Bronchial epithelial cell (primary cell): ENCODE measurements at places on chromosomes 2 and 18. TPM values are rescaled to one million over a fixed set of nuclear protein-coding genes. Genes with fewer than 3 reads are reported as not detected.

FANCL gene
- total RNA-seq = 10.8 and 14.6 TPM in 2 replicates

TUBA3E gene
- total RNA-seq = not detected in 2 replicates

SATB2 gene
- 1.6 and 2.0 TPM in 2 replicates for total RNA-seq

CXCR1 gene
- not detected in 2 replicates for total RNA-seq

SCYGR4 gene
- not detected in 2 replicates for total RNA-seq

DNA sequence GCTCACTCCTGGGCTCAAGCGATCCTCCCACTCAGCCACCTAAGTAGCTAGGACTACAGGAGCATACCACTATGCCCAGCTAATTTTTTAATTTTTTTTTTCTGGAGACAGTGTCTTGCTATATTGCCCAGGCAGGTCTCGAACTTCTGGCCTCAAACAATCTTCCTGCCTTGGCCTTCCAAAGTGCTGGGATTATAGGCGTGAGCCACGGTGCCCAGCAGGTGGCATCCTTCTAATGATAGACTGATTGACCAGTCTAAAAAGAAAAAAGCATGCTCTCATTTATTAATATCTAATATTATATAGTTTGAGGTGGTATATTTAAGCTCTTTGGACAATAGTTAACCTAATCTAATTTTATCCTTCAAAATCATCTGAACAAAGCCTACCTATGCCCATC is 198.6 kb downstream of the CAMKMT start:
- DNase-seq = peak; percentile 12

GRCh38 chr2:110748489-110748867 is 16.1 kb downstream of the ACOXL start:
- DNase-seq = peak; percentile 12

GRCh38 chr2:45774688-45775244 is 123.3 kb downstream of the PRKCE start:
- no peak for DNase-seq

- no peak for DNase-seq
Observed at GRCh38 chr2:226575928-226576327, 223.7 kb downstream of the IRS1 start.

- DNase-seq = no peak
Observed at GRCh38 chr2:230975927-230976326, 20.0 kb upstream of the SPATA3 start.

DNA sequence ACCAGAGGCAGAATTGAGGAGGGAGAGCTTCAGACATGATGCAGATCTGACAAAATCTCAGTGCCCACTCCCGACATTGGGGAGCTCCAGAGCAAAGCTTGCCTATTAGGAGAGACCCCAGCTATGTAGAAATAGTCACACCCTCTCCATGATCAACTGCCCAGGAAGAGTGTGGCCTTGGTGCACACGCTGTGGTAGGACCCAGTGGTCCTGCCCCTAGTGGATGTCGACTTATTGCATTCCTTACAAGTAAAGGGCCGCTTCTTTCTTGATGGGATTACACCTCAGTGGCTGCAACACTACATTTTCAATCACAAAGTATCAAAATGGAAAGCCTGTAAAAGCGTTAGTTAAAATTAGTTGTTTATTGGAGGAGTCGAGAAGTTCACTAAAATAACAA is 64.2 kb downstream of the VRK2 start:
- no peak for DNase-seq

DNA sequence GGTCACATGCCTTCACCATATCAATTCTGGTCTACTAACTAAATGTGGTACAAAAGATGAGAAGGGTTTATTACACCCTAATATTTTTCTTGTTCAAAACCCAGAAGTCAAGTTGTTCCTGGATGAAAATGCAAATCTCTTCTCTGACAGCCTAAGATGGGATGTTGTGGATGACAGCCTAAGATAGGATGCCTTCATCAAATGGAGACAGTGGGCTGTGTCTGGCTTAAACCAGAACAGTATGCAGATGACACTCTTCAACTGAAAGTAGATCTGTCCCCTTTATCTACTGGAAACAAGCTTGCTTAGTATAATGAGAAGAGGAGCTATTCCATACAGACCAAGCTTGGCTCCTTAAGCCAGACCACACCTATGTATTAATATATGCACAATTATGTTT is 17.7 kb downstream of the NXPH2 start:
- DNase-seq = no peak

DNA sequence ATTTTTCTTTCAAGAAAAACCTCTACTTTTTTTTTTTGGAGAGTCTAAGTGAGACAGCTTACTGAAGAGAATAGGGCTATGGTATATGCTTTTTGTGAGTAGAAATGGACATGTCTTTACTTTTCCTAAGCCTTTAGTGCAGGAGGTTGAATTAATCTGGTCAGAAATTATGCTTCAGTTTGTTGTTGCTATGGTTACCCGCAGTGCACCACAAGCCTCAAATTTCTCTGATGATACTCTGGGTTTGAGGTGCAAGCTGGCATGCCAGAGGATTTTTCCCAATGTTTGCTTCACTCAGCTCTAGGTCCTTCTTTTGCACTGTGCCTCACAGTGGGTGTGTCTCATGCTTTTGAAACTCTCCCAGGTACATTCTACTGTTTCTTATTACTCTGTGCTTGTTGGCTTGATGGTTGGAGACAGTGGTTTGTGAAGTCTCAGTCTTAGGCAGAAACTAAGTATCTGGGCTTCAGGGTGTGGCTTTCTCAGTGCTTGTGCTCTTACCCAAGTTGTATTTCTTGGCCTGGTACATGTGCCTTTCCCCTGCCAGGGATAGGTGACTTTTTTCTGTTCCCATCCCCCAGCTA is 278.3 kb downstream of the RBM43 start:
- DNase-seq = no peak

DNA sequence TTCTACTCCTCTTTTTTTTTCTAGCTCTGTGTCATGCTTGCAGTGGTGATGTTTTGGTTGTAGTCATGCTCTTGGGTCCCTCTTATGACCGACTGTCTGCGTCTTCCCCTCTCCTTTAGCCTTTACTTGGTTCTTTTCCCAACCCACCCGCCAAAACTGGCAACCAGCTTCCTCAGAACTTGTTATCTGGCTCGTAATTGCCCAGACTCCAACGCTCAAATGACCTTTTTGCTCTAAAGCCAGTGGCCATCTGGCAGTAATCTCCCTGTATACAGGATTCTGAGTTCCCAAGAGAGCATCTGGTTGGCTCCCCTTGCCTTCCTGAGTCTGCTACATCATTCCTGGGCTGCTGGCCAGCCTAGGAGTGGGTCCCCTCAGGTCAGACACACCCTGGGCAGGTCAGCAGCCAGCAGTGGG is 147.2 kb downstream of the MGAT5 start:
- DNase-seq = no peak

GRCh38 chr18:22490429-22490846 is 72.7 kb upstream of the CTAGE1 start:
- DNase-seq = no peak

GRCh38 chr2:62814123-62814522 is 108.6 kb downstream of the EHBP1 start:
- DNase-seq = no peak

GRCh38 chr2:54271843-54272627 is 16.0 kb upstream of the TSPYL6 start:
- no peak for DNase-seq

GRCh38 chr2:196453613-196454047 is 185.9 kb upstream of the CCDC150 start:
- peak; percentile 57 for DNase-seq

GRCh38 chr2:112714331-112714730 is 6.5 kb upstream of the NT5DC4 start:
- DNase-seq = no peak

DNA sequence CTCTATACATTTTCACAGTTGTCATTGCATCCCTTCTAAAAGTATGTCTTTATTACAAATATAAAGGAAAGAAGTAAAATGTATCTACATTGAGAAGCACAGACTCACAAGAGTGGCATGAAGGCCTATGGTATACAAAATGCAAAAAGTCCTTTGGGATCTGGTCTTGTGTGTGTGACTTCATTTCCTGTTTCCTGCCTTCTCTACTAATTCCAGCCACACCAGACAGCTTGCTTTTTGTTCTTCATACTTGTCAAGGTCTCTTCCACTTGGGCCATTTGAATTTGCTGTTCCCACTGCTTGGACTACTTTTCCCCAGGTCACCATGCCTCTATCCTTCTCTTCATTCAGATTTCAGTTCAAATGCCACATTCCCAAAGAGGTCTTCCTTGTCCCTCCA is 6.7 kb upstream of the PNO1 start:
- DNase-seq = peak; percentile 13

- DNase-seq = peak; percentile 83
Observed at GRCh38 chr2:224029876-224030275, 9.2 kb downstream of the SERPINE2 start.

- peak; percentile 77 for DNase-seq
Observed at GRCh38 chr18:77223653-77224052, 26.0 kb upstream of the GALR1 start.

DNA sequence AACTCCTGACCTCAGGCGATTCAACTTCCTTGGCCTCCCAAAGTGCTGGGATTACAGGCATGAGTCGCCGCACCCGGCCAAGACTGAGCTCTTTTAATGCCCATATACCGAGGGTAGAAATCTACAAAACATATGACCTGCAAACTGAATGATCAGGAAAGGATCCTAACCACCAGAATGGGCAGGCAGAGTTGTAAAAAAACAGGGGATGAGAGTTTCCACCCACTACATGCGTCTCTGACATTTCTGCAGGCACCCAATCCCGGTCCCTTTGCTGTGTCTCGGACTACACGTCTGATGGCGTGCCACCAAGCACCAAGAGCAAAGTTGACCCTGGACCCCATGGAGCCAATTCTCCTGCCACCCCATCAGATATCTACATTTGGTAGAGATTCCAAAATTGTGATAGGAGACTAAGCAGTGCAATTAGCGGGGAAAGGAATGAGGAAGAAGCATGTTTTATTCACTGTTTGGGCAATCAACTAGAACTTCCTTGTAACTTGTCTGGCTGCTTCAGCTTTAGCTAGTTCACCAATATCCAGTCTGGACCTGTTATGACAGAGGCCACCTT is 74.1 kb downstream of the ATP8B1 start:
- peak; percentile 93 for DNase-seq

- DNase-seq = no peak
Observed at GRCh38 chr2:38294597-38294996, 82.5 kb downstream of the ATL2 start.
